LHCN-M2 (cell line): ENCODE measurements at places on chromosomes 4 and X. TPM values are rescaled to one million over a fixed set of nuclear protein-coding genes. Genes with fewer than 3 reads are reported as not detected.

GRCh38 chr4:16467061-16467460 lies 240.8 kb upstream of the TAPT1 start:
- DNase-seq, result no peak

GRCh38 chr4:155900381-155900780 lies 3.1 kb upstream of the TDO2 start:
- peak; percentile 48 for DNase-seq

DNA sequence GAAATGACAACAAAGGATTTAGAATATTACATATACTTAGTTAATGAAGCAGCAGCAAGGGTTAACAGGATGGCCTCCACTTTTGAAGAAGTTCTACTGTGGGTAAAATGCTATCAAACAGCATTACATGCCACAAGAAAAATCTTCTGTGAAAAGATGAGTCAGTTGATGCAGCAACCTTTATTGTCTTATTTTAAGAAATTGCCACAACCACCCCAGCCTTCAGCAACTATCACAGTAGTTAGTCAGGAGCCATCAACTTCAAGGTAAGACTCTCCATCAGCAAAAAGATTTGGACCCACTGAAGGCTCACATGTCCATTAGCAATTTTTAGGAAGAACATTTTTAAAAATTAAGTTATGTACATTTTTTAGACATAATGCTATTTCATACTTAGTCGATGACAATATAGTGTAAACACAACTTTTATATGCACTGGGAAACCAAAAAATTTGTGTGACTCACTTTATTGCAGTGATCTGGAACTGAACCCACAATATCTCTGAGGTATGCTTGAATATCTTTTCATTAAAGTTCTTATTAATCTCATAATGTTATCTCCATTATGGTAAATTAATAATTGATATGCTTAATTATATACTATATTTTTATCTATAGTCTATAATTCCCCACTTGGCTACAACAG lies 81.2 kb downstream of the SPCS3 start:
- peak; percentile 80 for DNase-seq

DNA sequence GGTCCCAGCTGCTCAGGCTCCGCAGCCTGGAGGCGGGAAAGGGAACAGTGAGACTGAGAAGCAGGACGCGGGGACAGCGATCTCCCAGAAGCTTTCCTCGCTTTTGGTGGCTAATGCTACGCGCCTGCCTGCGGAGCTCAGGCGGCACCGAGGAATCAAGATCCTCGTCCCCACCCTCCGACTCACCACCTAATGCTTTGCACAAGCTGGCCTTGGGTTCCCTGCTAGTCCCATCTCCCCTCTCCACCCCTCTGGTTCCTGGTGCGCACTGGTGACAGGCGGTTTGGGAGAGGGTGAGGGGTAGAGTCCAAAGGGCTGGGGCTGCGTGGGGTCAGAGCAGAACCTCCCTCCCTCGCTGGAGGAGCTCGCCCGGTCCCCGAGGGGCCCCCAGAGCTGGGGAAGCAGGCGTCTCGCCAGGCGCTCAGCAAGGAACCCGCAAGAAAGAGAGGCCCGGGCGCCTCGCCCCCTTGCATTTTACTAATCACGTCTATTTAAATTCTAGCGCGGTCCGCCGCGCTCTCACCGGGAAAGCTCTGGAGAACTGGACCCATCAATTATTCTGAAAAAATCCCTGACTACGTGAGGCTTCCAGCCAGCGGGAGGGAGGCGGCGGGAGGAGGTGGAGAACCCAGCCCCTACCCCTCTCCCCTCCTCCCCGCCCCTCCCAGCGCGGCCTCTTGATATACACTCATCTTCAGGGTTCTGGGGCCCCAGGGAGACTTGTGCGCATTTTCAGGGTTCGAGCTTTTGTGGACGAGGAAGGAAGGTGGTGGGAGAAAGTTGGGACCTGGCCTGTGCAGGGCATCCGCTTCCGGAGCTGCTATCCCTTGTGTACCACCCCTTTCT lies 9.1 kb downstream of the POU4F2 start:
- no peak for DNase-seq

- no peak for DNase-seq
Observed at GRCh38 chrX:10015723-10016518, 48.8 kb downstream of the CLDN34 start.

GRCh38 chrX:119757979-119758730 lies at the start of gene SOWAHD:
SOWAHD (plus strand) TSS chrX:119758588; CDS start chrX:119758668, 80 bp downstream.
- DNase-seq, result no peak

The ANK2 gene
- 16.2 and 19.5 TPM in 2 replicates for total RNA-seq

The INTU gene
- total RNA-seq, result 4.0 and 5.3 TPM in 2 replicates

The LDB2 gene
- not detected in 2 replicates for total RNA-seq
